ENCODE measurements at places on chromosomes 2 and 18. TPM values are rescaled to one million over a fixed set of nuclear protein-coding genes. Genes with fewer than 3 reads are reported as not detected.

GRCh38 chr2:233754872-233755611 is 5.0 kb upstream of the UGT1A1 start:
- no peak for DNase-seq

GRCh38 chr18:55110436-55110835 is 151.2 kb upstream of the CCDC68 start:
- DNase-seq, result peak; percentile 78

GRCh38 chr18:3616744-3617143 is 166.8 kb downstream of the TGIF1 start:
- no peak for DNase-seq

- DNase-seq, result no peak
These were observed 17.9 kb upstream of the GMCL1 start for GRCh38 chr2:69811591-69811990.

GRCh38 chr2:20723543-20723942 is 56.6 kb downstream of the GDF7 start:
- no peak for DNase-seq

Gene EGR4
- polyA plus RNA-seq, result not detected

DNA sequence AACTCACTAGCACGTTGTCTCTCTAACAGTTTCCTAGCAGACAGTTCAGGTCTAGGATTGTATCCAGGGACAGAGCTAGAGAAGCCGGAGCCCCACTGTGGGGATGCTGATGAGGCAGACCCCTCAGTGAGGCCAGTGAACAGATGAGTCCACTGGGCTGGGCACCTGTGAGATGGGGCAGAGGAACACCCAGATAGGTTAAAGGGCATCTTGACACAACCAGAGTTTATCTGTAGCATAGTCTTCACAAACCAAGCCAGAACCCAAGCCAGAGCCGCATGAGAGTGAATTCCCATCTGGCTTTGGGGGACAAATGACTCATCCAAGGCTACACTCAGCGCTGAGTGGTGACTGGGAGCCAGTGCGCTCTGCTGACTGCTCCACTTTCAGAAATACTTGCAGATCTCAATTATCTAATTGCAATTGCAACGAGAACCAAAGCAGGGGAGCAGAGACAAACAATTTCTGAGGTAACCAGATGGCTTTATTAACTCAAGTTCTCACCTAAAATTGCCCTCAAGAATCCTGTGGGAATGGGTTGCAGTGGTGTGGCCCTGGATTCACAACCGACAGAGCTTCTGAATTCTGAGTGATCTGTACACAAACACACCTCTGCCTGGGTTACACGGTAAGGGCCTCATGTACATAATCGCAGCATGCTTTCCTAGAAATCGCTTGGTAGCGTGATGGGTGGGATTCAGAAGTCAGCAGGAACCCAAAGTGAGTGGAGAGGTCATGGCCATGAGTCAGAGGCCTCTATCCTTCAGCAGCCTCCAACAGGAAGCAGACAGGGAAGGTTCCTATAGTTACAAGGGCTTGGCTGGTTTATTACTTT is 48.7 kb upstream of the MSH2 start:
- DNase-seq, result no peak

DNA sequence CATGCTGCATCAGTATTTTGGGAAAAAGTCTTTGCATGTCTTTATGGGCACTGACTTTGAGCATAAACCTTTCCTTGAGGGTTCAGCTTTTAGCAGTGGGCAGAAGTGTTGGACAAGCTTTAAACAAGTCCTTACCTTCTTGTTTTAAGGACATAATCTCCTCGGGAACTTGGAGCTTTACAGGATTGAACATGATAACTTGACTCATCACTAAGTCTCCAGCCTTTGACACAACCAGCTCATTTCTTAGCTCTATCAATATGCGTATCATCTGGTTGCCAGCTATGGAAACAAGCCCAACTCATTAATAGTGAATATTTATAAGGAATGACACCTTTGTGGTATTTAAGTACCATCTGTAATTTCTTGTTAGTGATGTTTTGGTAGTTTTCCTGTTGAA is 21.0 kb upstream of the RAB27B start:
- no peak for DNase-seq

All from muscle of leg (tissue), 16 donors.